CD4-positive, alpha-beta T cell treated with Interleukin-6 for 4 hours (primary cell): ENCODE measurements at places on chromosomes 13 and 19.

GRCh38 chr19:36151144-36152018 is 866 bp downstream of the COX7A1 start:
- no peak for DNase-seq

GRCh38 chr13:91381371-91381770 is 17.1 kb upstream of the GPC5 start:
- no peak for DNase-seq

- DNase-seq, result no peak
Observed at GRCh38 chr13:106140476-106140875, 395.0 kb downstream of the EFNB2 start.

DNA sequence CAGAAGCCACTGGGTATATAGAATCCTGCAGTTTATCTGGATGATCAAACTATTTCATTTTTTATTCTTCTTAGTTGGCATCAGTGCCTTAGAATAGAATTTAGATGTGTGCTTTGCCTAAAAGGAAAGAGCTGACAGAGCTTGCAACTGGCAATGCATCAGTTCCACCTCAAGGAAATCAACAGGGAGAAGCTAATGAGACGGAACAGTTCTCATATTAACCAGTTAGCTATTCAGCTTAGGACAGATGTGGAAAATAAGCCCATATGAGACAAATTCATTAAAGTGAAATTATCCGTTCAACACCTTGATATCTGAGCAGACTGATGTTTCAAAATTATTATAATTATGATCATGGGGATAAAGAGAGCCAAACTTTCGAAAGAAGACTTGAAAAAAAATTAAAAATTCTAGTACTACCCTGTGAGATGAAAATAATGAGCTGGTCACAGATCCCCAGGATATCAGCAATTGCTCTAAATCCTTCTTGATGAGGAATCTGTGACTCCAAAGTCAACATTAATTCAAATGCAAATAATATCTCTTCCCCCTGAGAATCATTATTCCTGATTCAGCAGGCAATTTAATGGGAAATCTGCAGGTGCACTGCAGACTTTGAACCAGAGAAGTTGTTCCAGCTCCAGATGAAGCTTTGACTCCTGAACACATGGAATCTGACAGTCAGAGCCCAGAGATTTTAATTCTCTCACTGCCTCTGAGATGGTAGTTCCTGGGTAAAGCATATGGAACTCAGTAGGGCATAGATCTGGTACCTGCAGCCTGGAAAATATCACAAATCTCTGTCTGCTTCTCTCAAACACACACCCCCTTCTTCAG is 486.8 kb downstream of the FOXO1 start:
- no peak for DNase-seq

GRCh38 chr13:103067751-103068555 is 1.7 kb upstream of the SLC10A2 start:
- no peak for DNase-seq

DNA sequence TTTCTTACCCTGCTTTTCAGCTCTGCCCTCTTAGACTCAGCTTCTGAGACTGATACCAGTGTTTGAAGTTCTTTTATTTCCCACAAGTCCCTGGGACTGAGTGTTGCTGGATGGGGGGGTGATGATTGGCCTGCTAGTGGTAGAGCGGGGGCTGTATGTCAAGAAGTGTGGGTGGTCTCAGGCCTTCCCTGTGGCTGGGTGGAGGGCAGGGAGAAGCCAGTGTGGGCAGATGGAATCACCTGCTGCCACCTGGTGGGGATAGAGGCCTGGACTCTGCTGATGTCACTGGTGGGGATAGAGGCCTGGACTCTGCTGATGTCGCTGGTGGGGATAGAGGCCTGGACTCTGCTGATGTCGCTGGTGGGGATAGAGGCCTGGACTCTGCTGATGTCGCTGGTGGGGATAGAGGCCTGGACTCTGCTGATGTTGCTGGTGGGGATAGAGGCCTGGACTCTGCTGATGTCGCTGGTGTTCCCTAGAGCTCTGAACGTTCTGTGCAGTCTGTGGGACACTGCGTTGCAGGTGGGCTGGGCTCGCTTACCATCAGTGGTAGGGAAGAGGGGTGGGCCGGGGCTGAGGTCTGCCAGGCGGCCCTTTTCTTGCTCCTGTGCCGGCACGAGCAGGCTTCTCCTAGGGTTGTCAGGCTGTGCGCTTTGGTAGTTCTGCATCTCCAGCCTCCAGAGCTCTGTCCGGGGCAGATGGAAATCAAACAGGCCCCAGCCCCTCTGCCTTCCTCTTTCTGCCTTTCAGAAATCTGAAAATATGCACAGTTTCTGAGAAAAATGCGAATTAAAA is 101.3 kb downstream of the ARHGEF7 start:
- peak; percentile 69 for DNase-seq

DNA sequence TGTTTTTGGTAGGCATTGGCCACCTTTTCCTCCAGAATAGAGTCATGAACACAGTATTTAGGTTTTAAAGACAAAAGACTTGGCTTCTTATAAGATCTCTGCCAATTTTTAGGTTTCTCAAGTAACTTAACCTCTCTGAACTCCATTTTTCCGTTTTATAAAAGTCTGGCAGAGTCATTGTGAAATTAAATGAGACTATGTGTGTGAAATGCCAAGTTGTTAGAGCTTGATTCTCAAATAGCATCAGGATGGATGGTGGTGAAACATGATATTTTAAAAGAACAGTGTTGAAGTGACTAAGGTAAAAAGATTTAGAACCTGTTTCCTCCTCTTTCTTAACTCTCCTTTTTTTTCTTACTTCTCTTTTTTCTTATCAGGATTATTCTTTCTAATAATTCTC is 617.7 kb upstream of the SLITRK1 start:
- no peak for DNase-seq

- DNase-seq, result no peak
Observed at GRCh38 chr13:110183910-110184309, 123.0 kb downstream of the COL4A1 start.

- no peak for DNase-seq
Observed at GRCh38 chr13:53822136-53822535, 793.5 kb downstream of the OLFM4 start.

DNA sequence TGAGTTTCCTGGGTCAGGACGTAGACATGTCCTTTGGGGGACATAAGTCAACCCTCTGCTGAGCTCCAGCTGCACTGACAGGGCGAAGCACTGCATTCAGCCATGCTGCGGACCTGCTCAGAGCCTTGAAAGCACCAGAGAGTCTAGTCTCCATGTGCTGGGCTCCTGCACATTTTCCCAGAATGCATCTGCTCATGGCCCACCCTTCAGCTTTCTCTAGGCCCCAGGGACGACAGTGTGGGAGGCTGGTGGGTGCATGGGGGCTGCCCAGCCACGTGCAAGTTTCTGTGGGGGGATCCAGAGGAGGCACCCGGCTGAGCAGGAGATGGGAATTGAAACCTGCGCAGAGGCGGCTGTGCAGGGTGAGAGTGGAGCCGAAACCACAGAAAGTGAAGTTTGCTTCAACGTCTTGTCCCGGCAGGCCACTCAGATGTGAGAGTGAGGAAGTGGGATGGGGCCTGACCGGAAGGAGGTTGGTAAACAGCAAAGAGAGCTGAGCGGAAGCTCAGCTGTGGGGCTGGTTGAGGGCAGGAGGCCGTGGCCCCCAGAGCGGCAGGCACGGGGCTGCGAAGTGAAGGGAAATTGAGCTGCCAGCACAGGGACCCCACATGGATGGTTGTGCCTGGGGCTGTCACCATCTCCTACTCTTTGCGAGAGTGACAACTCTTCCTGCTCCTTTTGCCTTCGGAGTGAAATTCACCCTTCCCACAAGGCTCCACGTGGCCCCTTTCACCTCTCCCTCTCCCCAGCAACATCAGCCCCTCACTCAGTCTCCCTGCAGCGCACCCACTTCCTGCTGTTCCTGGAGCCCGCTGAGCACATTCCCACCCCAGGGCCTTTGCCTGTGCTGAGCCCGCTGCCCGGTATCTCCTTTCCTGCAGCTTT is 11.8 kb downstream of the PGLS start:
- peak; percentile 62 for DNase-seq

GRCh38 chr19:45670670-45671453 is 2.8 kb downstream of the GIPR start:
- peak; percentile 43 for DNase-seq

DNA sequence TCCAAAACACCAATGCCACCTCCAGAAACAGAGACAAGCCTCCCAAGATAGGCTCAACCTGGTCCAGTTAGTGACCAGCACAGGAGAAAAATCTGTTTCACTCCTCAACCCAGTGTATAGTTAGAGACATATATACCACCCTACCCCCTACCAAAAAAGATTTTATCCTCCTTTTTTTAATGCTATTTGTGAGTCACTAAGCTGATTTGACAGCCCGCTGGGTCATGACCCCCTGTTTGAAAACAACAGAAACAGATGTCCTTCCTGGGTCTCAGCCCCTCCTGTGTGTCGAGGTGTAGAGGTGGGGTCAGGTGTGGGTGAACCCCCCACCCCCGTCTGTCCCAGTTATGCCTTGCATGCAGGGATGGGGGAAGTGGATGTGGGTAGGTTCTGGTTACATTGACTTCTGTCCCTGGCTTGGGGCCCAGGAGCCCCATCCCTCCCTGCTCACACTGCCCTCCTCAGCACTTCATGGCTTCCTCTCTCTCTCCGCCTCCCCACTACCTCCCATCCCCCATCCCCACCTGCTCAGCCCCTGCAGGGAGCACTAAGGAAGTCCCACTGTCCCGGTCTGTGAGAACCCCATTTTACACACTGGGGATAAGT is 14.0 kb upstream of the TOMM40 start:
- DNase-seq, result no peak

- no peak for DNase-seq
Observed at GRCh38 chr19:1037621-1038064, 2.3 kb upstream of the ABCA7 start.

- DNase-seq, result peak; percentile 96
Observed at GRCh38 chr19:43474986-43475705, 9.7 kb upstream of the LYPD3 start.

DNA sequence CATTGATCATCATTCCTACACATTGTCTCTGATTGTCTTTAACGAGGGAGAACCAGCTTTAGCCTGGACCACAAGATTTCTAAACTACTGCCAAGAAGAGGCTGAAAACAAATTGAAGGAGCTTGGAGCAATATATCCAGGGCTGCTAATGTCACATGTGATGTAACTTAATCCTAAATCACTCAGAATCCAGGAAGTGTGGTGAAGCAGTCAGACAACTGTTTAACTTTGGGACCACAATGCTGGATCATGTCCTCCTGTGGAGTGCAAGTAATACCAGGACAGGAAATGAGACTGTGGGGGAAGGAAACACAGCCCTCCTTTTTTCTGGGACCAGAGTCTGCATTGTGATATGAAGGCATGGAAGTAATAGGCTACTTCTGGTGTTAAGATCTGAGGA is 430.2 kb downstream of the KCTD12 start:
- DNase-seq, result no peak

GRCh38 chr19:4352701-4353121 is 9.3 kb downstream of the MPND start:
- peak; percentile 63 for DNase-seq

DNA sequence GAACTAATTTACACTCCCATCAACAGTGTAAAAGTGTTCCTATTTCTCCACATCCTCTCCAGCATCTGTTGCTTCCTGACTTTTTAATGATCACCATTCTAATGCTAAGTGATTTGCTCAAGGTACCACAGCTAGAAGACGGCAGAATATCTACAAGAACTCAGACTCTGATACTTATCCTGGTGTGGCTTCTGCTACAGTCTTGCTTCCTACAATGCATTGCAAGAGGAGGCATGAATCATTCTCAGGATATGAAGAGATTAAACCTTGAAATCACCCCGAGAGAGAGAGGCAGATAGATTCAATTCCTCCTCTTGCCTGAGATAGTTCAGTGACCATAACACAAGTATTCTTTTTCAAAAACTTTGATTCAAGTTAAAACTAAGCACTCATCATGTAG is 306.4 kb downstream of the TBC1D4 start:
- DNase-seq, result no peak

- no peak for DNase-seq
Observed at GRCh38 chr19:45094137-45094536, 1.2 kb downstream of the PPP1R37 start.

GRCh38 chr13:40508127-40508526 is 158.3 kb downstream of the FOXO1 start:
- no peak for DNase-seq

DNA sequence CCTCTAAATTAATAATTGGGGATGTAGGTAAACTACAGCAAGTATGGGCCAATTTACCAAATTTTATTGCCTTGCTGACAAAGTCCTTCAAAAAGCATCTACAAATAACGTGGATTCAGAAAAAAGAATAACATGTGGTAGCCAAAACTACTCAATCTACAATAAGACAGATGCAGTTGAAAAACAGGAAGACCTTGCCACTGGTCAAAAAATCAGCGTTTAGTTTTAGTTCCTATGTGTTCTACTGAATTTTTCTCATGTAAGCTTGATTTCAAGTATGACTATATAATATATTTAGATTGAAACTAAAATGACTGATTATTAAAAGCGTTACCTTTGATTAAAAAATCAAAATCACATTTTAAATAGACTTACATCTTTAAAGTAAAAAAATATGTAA is 1317.6 kb downstream of the PCDH9 start:
- DNase-seq, result no peak
